EH (cell line): ENCODE measurements at places on chromosomes 16 and 17.

DNA sequence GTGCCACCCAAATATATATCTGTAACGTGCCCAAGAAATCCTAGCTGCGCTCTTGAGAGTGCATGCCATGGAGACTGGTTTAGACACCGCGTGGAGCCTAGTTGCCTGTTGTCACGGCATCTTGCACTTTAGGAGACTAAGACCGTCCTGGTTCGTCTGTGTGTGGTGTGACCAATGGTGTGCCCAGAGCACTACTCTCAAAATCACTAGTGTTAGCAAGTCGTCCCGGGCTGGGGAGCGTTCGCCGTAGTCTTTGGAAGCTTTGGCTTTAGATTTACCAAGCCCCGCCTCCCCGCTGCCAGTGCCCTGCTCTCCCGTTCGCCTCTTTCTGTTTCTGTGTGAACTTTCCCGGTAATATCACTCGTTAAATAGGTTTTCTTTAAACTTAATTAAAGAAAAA, 27.0 kb downstream of the CLUH start:
- no peak for DNase-seq

DNA sequence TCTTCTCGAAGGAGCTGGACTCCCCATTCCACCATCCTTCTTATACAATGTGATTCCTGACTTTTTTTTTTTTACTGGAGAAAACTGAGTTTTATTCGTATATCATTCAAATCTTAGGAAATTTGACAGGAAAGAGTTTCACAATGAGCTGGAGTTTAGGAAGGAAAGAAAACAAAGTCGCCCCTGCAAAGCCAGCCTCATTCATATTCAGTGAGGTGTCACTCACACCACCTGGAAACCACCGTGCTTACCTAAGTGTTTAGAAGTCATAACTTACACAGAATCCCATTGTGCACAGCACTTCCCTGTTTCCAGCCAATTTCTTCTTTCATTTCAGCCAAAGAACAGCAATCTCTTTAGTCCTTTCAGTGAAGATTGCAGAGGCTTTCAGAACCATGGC, 90.3 kb upstream of the CHMP6 start:
- no peak for DNase-seq

- DNase-seq: peak; percentile 61
Observed at GRCh38 chr17:9928601-9929333, 23.7 kb upstream of the RCVRN start.

- DNase-seq: no peak
Observed at GRCh38 chr17:13240851-13241250, 223.0 kb upstream of the ELAC2 start.

GRCh38 chr17:57948169-57948554, 7.0 kb downstream of the CUEDC1 start:
- no peak for DNase-seq

DNA sequence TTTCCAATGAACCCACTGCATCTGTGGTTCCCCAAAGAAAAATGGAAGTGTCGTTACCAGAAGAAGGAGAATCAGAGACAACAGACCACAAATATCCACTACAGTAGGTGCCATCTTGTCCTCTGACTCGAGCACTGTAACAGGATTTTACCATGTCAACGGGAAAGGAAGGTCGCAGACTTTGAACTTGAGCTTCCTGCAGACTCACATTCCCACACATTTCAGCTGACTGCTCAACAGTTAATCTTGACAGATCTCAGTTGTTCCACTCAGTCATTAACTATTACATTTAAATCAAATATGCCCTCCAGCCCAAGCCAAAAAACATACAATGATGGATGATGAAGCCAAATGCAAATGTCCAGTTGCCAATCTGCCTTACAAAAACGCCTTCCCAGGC, 37.0 kb downstream of the GAS7 start:
- no peak for DNase-seq

DNA sequence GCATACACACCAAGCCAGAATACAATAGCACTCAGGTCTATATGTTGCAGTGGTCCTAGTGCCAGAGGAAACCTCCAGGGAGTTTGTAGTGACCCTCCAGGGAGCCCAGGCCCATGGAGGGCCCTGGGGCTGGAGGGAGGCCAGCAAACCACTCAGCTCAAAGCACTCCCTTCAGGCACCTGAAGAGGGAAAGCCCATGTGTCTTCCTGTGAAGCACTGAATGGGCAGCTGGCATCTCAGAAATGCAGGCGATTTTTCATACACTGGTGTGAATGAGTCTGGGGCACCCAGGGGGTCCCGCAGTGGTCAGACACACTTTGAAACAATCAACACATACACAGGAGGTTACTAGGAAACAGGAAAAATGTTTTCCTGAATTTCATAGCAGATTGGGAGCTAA, 12.8 kb downstream of the TBC1D26 start:
- no peak for DNase-seq

DNA sequence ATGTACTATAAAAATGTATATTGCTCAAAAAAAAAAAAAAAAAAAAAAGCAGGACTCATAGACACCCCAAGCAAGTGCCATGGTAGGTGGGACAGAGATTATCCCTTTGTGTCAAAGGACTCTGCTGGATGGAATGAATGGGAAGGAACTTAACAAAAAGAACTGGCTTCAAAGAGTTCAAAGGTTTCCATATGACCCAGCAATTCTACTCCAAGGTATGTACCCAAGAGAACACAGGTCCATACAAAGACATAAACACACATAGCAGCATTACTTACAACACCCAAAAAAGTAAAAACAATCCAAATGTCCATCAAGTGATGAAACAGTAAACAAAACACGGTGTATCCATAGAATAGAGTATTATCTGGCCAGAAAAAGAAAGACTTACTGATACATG, 255.2 kb downstream of the SLC39A11 start:
- no peak for DNase-seq

DNA sequence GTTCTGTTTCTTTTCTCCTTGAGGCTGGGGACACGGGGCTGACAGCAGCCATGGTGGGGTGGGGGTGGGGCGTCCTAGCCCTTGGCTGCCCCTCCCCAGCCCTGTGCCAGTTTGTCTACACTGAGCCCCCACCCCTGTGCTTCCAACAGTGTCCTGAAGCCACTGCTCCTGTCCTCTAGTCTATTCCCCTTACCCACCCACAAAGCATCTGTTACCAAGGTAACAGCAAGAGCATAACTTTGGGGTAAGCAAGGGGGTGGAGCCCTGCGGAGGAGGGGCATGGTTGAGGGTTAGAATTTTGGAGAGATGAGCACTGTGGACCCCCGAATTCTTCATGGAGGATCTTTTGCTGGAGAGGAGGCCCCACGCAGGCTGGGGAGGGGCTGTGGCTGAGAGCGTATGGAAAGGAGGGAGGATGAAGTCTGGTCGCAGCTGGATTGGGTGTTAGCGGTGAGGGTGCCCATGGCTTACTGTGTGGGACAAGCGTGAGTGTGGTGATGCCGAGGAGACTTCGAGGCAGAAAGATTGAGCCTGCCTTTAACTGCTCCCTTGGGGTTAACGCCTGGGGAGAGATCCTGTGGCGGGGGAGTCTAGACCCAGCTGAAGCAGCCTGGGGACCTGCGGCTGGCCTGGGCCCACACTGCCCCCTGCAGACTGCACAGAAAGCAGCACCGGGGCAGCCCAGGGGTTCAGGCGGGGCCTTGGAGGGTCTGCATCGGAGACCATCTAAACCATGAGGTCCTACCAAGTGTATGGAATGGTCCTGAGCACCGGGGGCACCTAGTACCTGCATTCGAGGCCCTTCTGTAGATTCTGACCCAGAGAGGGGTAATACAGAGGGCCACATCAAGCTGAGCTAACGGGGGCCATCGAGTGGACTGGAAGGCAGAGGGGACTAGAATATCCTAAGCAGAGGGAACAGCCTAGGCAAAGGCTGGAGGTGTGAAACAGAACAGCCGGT, 6.1 kb upstream of the STAC2 start:
- peak; percentile 61 for DNase-seq

- DNase-seq: no peak
Observed at GRCh38 chr17:64401941-64402340, 11.3 kb upstream of the PECAM1 start.

DNA sequence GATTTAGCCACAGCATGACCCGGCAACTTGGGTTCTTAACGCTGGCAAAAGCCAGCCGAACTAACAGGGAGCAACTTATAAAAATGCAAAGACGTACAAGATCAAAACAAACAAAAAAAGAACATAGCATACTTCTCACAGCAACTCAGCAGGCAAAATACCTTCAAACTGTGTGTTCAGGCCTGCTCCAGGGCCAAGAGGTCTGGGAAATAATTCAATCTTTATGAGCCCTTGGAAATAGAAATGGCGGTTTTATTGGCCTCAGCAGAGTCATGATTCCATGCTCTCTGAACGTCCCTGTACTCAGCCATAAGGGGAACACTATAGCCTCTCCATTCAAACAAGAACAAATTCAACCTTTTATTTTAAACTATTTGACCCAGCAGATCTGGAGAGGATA, 101.3 kb upstream of the C17orf78 start:
- peak; percentile 54 for DNase-seq

DNA sequence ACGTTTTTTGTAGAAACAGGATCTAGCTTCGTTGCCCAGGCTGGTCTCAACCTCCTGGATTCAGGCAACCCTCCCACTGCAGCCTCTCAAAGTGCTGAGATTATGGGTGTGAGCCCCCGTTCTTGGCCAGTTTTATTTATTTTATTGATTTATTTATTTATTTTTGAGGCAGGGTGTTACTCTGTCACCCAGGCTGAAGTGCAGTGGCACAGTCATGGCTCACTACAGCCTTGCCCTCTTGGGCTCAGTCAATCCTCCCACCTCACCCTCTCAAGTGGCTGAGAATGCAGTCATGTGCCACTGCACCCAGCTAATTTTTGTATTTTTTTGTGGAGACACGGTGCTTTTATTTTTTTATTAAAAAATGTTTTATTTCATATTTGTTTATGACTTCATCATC, 79.9 kb upstream of the ATF7IP2 start:
- DNase-seq: no peak

GRCh38 chr17:53227514-53227913, 595.2 kb upstream of the KIF2B start:
- no peak for DNase-seq

- peak; percentile 61 for DNase-seq
Observed at GRCh38 chr17:63189082-63189481, 223.0 kb downstream of the TANC2 start.

- peak; percentile 7 for DNase-seq
Observed at GRCh38 chr16:88022076-88023042, 71.1 kb downstream of the BANP start.

GRCh38 chr16:84746875-84747274, 47.1 kb downstream of the USP10 start:
- no peak for DNase-seq

DNA sequence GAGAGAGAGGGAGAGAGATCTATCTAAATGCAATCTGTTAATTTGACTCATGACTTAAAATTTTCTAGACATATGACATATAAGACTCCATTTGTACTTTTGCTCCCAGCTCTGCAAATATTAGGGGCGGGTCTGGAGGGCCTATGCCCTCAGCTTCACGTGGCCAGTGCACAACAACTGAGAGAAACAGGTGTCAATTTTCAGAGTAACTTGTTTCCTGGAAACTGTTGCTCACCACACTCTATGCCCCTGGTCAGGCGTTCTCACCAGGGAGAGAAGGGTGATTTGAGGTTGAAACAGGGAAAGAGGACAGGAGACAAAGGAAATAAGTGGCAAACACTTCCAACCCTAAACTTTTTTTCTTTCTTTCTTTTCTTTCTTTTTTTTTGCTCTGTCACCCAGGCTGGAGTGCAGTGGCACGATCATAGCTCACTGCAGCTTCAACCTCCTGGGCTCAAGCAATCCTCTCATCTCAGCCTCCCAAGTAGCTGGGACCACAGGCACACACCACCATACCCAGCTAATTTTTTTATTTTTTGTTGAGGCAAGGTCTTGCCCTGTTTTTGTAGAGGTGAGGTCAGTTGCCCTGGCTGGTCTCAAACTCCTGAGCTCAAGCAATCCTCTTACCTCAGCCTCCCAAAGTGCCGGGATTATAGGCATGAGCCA, 270.0 kb downstream of the SLC39A11 start:
- DNase-seq: no peak

GRCh38 chr16:54362591-54363206, 76.1 kb upstream of the IRX3 start:
- DNase-seq: no peak

DNA sequence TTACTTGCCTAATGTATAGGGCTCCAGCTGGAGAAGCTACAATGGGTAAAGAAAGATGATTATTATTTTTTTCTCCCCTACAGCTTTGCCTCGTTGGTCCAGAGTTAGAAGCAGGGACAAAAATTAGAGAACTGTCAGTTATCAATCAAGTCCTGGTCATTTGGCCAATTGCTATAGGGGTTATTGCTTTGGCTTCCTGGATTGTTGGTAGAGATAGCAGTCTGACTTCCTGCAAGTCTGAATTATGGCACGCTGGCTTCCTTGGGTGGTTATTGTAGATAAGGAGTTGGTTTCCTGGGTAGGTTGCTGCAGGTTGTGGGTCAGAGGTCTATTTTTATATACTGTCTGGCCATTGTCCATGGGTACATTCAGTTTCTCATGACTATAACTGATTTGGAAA, 84.7 kb upstream of the ELAC2 start:
- no peak for DNase-seq

DNA sequence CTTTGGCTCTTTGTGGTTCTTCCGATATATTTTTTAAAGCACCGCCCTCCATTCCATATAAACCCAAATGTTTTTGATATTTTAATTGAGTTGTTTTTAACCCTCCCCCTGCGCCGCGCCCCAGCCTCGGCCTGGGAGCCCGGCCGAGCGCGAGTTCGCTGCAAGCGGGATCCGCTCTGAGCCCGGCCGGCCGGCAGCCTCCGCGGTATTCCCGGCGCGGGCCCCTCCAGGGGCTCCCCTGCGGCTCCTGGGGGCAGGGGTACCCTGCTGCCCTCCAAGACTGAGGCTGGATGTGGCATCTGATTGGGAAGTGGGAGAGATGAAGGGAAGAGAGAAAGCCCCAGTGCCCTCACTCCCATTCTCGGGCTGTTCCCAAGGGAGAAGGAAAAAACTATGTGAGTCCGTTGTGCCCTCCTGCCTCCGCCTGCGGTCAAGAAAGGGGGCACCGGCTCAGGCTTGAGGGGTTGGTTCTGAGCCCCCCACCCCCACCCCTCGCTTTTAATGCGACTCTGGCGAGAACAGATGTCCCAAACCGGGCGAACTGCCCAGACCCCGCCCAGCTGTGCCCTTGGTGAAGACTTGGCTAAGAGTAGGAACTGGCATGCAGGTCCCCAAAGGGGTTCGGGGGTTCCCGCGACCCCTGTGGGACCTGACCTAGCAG, 8.6 kb downstream of the NEUROD2 start:
- DNase-seq: no peak

- no peak for DNase-seq
Observed at GRCh38 chr16:87809150-87809902, 43.5 kb upstream of the KLHDC4 start.

DNA sequence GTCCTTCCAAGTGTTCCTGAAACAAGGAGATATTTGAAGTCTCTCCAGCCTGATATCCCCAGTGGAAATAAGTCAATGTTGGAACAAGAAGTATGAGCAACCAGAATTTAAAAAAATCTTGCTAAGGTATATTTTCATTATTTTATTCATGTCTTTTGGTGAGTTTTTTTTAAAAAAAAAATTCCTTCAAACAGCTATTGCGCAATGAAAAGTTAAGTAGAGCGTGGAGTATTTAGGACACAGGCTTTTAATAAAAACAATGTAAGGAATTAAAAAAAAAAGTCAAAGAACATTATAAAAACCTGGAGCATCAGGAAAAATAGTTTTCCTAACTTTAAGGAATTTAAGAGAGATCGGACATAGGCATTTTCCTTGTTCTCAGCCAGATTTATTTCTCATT, 940.4 kb downstream of the KCNJ2 start:
- no peak for DNase-seq

- DNase-seq: peak; percentile 58
Observed at GRCh38 chr17:19727501-19728078, 11.2 kb upstream of the SLC47A2 start.

- DNase-seq: no peak
Observed at GRCh38 chr17:45743626-45744326, 40.3 kb upstream of the CRHR1 start.
